ENCODE measurements at places on chromosomes 3 and 15. TPM values are rescaled to one million over a fixed set of nuclear protein-coding genes. Genes with fewer than 3 reads are reported as not detected.

DNA sequence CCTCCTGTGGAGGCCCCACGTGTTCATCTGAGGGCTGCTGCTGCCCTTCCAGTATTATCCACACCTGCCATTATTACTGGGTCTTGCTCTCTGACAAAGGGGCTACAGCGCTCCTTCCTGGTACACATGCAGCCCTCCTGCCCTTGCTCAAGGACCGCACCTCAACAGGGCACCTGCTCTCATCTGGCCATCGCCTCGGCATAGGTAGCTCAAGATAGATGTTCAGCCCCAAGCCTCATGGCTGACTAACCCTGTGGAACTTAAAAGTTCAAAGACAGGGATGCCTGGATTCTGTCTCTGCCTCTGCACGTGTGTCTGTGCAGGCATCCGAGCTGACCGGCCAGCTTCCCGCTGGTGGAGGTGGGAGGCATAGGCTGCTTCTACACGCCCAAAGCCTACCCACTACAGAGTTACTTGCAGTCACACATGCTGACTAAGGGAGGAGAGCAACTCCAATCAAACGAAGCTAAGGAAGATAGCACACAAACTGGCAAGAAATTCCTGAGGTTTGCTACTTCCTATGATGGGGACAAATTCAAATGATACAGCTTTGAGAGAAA lies 152.5 kb upstream of the ATP10A start:
- DNase-seq = no peak

- DNase-seq = no peak
These were observed 12.5 kb downstream of the ST3GAL6 start for GRCh38 chr3:98775459-98776139.

GRCh38 chr3:157333551-157333991 lies 103.1 kb upstream of the PTX3 start:
- no peak for DNase-seq

- DNase-seq = no peak
These were observed 76.2 kb downstream of the ITGB5 start for GRCh38 chr3:124810970-124811369.

- DNase-seq = no peak
These were observed 11.1 kb downstream of the ATXN7 start for GRCh38 chr3:63874769-63875168.

DNA sequence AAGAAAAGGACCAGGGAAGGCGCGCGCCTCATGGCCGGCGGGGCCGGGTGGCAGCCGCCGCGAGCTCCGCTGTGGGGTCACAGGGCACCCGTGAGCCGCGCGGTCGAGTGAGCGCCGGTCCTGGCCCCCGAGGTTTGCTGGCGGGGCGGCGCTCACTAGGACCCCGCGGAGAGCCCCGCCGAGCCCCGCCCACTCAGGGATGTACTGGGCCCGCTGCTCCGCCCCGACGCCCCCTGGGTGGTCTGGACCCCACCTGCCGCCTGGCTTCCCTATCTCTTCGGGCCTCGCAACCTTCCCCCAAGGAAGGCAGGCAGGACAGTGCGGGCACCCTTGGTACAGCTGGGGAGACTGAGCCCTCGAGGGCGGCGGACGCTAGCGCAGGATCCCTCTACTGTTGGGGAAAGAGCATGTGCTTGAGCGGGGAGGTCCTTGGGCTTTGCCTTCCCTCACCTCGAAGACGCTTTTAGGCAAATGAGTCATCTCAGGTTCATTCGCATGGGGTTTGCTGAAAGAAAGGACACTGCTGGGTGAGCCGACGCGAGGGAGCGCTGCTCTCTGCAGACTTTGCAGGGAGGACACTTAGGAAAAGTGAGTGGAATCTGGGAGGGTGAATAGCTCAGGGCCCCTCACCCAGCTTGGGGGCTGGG lies at the start of gene CHRNB4:
Gene CHRNB4, minus strand, starts transcription at position 109 of the 647 bp plus-strand sequence. Its CDS starts 77 bp downstream, at position 32.
- DNase-seq = no peak

The ZBED2 gene
- total RNA-seq = 3.6 TPM

DNA sequence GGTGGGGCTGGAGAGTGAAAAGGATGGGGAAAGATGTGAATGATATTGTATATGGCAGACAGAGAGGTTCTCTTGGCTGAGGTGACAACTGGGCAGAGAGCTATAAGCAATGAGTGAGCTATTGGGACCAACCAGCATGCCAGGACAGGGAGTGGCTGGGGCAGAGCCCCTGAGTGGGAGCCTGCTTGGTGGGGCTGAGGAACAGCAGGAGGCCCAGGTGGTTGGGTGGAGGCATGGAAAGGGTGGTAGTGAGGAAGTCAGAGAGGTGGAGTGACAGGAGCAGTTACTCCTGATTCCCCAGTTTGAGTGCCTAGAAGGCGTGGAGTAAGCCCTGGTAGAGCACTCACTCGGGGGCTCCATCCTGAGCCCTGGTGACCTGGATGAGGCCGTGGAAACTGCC lies 15.5 kb upstream of the TNFAIP8L3 start:
- no peak for DNase-seq

DNA sequence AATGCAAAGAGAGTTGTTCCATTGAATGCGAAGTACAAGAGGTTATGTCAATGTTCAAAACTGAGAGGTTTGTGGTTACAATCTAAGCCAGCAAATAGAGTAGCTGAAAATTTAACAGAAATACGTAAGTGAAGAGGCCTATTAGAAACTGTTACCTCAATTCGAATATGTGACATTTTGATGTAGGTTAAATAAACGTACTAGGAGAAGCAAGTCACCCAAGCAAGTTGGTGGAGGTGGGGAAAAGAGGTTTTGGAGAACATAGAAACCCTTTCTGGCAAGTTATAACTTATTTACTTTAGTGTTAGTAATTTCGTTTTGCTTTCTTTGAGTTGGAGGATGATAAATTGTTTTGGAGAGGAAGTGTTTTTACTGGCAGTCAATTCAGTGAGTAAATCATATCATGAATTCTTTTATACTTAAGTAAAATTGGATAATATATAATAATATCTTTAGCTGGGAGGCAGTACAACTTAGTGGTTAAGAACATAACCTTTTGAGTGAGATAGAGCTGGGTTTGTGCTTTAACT lies 91.2 kb upstream of the NAALADL2 start:
- no peak for DNase-seq

- DNase-seq = no peak
These were observed 51.0 kb downstream of the RLBP1 start for GRCh38 chr15:89170364-89170763.

The PSTPIP1 gene
- total RNA-seq = 176 TPM

DNA sequence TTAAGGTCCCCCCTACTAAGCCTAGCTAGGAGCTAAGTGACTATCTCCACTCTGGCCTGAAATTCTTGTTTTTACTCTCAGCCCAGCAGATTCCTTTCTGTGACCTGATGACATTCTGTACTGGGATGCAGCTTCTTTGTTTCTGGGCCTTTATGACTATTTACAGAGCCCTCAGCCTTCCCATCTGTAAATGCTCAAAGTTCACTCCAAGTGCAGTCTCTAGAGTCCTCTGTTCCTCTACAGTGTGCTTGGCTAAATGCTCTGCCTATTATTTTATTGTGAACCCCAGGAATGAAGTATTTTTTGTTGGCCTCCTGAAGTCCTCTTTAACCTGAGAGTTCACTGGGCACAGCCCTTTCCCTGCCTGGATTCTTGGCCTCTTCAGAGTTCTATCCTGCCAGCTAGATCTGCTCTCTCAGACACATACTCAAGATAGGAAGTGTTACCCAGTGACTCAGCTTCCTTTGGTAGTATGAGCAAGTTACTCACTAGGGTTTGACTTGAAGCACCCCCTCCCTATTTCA lies 278.1 kb upstream of the P2RY1 start:
- no peak for DNase-seq

DNA sequence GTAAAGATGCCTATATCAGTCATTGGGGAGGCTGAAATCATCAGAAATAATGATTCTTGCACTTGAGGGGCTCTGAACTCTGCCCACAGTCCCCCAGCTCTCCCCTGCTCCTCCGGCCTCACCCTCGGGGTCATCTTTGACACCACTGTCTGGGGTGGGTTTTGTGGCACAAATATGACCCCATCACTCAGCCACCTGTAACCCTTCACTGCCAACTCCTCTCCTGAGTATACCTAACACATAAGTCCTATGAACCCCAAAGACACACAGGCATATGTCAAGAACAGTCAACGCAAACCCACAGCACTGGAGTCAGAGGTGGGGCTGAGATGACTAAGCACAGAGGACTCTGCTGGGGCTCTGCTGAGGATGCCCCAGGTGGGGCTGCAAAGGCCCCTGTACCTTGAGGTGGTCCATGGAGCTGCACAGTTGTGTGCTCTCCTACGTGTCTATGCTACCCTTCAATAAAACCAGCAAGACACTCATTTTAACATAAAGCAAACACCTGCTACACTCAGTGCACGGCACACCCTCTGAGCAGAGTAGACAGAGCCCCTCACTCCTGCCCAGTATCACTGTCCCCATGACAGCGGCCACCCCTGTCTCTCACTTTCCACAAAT lies 29.9 kb downstream of the SLC41A3 start:
- no peak for DNase-seq

- DNase-seq = no peak
These were observed 16.7 kb upstream of the ZMAT3 start for GRCh38 chr3:179088306-179088705.

GRCh38 chr15:83250781-83251180 lies 33.7 kb downstream of the BNC1 start:
- DNase-seq = no peak

DNA sequence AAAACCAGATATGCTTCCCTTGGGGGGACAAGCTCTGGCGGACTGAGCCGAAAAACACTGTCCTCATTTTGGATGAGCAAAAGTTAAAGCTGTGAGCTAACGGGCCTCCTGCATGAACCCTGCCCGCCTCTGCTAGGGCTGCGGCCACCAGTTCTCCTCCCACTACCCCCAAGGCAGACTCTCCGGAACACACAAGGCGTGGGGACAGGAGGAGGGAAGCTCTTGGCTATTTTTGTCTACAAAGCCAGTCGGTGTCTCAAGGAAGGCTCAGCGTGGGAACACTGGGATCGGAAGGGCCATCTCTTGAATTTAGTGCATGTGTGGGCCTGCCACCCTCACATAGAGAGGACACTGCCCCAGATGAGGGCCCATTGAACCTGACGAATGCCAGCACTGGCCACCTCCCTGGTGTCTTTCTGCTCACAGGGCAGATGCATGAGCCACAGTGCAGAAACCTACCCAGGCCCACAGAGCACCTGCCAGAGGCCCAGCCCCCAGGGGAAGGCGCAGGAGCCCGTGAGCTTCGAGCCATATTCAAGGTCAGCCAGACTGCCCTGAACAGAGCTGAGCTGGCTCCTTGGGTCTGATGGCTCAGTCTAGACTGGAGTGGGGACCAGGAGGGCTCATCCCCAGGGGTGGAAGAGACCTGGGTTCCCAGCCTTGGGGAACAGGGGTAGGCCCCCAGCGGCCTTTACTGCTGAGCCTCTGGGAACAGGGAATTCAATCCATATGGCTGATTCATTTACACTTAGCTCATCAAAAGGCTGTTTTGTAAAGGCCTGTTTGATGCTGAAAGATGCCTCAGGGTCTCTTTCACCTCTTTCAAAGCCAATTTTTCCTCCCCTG lies 38.3 kb downstream of the HCN4 start:
- DNase-seq = no peak

GRCh38 chr15:51818150-51818549 lies 11.3 kb upstream of the TMOD3 start:
- no peak for DNase-seq

DNA sequence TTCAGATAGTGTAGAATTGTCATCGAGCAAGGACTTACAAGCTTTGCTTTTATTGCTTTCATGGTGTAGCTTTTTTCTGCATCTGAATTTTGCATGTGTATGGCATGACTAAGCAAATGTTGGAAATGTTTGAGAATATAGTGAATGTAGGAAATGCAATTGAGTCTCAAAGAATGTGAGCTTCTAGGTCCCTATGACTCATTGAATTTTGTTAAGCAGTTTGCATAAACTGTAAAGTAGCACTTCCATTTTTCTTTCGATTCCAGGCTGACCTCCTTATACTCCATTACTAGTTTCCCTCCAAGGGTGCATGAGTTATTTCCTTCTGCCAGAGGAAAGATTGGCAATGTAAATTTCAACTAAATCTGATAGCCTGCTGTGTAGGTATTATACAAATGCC lies 619.2 kb downstream of the DIPK2A start:
- DNase-seq = no peak

- no peak for DNase-seq
These were observed 577.3 kb upstream of the ZNF717 start for GRCh38 chr3:76362643-76363042.

GRCh38 chr3:168292296-168292695 lies 196.6 kb upstream of the GOLIM4 start:
- DNase-seq = no peak

- DNase-seq = no peak
These were observed 15.0 kb upstream of the PLD1 start for GRCh38 chr3:171825222-171825828.

GRCh38 chr3:25027650-25028049 lies 400.4 kb upstream of the RARB start:
- no peak for DNase-seq

The ACSBG1 gene
- total RNA-seq = not detected

The HESX1 gene
- total RNA-seq = 0.42 TPM

The CHRM5 gene
- not detected for total RNA-seq

DNA sequence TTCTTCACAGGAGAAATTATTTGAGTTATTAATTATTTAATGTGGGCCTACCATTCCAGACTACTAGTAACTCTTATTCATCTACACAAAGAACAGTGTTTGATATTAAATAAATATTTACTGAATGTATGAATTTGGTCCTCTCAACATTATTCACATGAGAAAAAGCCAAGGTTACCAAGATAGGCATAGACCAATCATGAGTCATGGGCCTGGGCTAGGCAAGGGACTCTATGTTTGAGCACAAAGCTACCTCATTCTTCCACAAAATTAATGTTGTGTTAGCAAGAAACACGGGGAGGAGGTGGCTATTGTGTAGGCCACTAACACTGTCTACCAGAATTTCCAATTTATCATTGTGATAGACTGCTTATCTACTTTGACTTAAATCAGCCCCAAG lies 115.7 kb downstream of the SERPINI1 start:
- no peak for DNase-seq

DNA sequence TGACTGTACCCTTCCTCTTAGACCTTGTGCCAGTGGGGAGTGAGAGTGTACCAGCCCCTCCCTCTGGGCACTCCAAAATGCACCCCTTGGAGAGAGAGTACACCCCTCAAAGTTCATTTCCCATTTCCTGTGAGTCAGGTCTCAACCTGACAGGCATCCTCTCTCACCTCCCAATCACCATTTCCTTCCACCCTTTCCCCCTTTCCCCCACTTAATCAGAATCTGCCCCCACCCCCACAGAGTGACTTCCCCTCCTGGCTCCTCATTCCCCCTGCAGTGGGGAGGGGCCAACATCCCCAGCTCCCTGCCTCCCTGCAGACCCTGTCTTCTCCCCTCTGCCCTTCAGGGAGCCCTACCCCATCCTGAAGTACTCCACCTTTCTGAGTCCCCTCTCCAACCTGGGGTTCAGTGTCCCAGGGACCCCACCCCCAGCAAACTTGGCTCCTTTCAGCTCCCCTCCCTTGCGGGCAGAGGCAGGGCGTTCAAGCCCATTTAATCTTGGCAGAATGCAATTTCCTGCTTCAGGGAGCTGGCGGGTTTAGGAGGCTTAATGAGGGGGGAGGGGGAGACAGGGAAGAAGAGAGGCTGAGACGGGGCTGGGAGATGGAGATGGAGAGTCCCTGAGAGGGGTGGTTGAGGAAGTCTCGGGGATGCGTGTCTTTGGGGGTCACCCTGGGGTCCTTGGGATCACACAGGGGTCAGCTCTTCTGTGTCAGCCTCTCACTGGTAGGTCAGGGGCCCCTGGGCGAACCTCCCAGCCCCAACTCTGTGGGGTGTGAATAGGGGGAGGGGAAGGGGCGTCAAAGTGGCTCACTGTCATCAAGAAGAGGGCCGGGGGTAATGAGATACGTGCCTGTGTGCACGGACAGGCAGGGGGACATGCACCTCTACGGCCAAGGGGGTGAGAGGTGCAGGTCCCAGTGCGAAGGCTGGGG lies 16.6 kb upstream of the SEMA3F start:
- DNase-seq = no peak

The PPP1R14D gene
- not detected for total RNA-seq

The CLDN11 gene
- not detected for total RNA-seq

All from activated CD4-positive, alpha-beta T cell treated with anti-CD3 and anti-CD28 coated beads, Interleukin-2, amount 10 ng/mL, durations not matched to agents 7 days and 5 days (primary cell).